Brain (organoid and tissue), 16 donors: ENCODE measurements at places on chromosomes 7 and 10. TPM values are rescaled to one million over a fixed set of nuclear protein-coding genes. Genes with fewer than 3 reads are reported as not detected.

GRCh38 chr10:71372882-71373495, 23.7 kb upstream of the CDH23 start:
- no peak for DNase-seq

DNA sequence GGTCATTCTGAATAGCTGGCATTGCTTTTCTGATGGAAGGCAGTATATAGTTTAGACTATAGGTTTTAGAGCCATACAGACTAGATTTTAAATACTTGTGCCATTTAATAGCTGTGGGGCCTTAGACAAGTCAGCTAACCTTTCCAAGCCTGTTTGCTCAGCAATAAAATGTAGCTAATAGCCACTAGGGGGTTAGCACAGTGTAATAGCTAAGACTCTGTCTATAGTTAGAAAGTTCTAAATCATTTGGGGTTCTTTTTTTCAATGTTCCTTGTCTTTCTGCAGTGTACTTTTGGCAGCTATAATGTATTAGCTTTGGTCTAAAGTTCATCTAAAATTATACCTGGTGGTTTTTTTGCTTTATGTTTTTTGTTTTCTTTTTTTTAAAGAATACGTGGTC, 7.5 kb upstream of the KIFBP start:
- no peak for DNase-seq

DNA sequence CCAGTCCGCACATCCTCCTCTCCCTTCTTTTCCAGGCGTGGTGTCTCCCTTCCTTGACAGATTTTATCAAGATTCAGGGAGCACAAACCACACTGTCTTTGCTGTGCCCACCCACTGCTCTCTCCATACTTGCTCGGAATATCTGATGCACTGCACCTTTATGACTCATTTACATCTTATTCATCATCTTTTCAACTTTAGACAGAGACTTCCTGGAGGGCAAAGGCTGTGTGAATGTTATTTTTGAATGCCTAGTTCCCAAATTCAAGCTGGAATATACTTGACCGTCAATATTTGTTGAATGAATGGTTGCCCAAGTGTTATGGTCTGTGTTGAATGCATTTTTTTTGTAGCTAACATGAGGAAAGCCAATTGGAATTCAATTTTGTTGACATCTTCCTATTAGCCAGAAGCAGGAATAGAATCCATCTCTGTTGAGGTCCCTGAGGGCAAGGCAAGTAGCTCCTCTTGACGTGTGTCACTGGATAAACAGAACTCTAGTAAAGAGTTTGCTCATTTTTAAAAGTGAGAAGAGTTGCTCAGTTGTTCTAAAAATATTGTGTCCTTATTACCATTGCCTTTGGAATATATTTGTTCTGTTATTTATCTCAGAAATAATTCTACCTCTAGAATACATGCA, 95.0 kb downstream of the KLF6 start:
- DNase-seq, result no peak

- no peak for DNase-seq
Measured at GRCh38 chr10:86956195-86956847, 1.1 kb downstream of the MMRN2 start.

GRCh38 chr10:55287346-55287745, 486.3 kb upstream of the PCDH15 start:
- DNase-seq, result no peak

DNA sequence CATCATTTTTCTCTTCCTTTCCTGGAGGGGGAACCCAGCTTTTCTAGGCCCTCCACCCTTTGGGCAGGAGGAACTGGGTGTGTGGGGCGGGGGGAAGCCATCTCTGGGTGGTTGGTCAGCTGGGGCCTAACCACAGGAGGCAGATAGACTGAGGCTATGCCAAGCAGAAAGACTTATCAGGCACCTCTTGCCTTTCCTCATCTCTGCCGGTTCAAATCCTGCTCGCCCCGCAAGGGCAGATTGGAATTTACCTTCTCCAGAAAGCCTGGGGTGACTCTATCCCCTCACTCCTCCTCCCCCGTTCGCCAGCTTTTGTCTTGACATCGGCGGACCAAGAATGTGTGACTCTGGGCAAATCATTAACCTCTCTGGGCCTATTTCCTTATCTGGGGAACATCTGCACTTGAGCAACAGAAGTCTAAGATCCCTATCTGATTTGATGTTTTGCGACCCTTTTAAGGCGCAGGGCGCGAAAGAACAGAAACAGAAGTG, 584 bp upstream of the GARS1 start:
- DNase-seq, result no peak

- DNase-seq, result no peak
Measured at GRCh38 chr10:14153570-14154055, 177.1 kb downstream of the FRMD4A start.

DNA sequence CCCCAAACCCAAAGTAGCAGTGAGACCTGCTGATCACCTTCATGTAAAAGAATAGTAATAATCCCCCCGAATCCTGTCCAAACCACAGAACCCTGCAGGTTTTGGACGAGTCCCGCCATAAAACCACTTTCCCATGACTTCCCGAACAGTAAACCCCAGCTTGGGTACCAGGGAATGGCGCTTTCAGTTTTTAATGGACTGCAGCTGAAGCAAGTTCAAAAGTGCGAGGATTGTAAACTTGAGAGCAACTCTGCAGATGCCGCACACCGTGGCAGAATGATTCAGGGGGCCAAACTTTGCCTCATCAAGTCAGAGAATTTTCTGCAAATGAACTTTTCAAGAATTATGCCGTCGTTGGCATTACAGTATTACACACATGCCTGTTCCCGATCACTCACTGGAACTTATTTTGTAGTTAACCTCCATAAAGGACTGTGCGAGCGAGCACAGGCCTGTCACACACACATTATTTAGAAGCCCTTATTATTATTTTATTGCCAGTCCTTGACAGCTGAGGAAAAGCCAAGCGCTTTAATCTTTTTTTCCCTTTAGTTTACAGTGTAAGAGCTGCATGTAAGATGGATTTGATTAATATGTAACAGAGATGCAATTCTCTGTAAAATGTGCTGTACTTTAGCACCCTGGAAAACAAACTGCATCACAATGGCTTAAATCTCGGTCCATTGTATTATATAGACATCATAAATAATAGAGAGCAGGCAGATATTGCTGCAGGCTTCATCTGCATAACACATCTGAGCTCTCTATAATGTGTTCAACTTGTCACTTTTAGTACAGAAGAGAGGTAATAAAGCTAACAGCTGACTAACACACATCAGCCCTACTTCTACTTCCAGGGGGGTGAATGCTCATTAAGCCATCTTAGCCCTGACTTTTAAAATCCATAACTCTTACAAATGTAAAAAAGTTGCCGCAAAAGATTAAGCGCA, 493.5 kb upstream of the GALNT17 start:
- DNase-seq, result no peak

- DNase-seq, result peak; percentile 76
Measured at GRCh38 chr7:138396251-138397070, 63.6 kb upstream of the TRIM24 start.

TEX47 gene
- polyA plus RNA-seq, result not detected

KCNIP2 gene
- polyA plus RNA-seq, result 14.2 TPM

TMEM229A gene
- 1.9 TPM for polyA plus RNA-seq

HYAL4 gene
- not detected for polyA plus RNA-seq
